ENCODE measurements at places on chromosomes 7 and 10.

GRCh38 chr10:3805791-3806461, 20.9 kb upstream of the KLF6 start:
- peak; percentile 54 for DNase-seq

GRCh38 chr10:102133373-102134195, 744 bp downstream of the PPRC1 start:
- DNase-seq, result peak; percentile 94

DNA sequence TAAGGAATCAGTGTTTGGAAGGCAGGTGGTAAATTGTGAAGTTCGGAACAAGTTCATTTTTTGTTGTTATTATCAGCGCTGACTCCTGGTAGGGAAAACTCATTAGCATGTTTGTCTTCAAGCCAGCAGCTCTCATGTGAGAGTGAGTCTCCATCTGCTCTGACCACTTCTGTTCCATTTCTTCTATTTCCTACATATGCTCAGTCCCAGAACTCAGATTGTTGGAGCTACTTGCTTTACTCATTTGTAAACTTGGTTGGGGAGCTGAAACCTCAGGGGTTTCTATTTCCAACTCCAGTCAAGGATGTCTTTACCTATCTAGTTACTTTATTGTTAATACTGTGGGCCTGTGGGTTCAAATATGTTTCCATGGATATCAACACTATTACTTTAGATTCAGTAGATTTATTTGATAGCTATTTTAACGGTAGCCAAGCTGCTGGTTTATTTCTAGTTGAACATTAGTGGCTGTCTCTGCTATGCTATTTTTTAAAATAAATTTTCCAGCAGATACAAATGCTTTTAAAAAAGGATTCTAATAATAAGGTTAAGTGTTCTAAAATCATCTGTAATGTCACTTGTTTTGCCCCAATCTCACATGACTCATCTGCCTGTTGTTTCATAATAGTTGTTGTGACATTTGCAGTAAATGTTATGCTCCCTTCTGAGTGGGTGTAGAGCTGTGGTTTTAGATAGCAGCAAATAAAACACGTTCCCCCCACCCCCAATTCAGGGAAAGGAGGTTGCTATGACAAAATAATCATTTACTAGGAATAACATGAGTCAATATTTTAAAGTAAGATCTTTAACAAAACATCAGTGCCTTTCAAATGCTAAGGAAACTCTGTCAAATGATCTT, 143.3 kb downstream of the HDAC9 start:
- no peak for DNase-seq

- DNase-seq, result no peak
Measured at GRCh38 chr7:22625251-22625650, 101.7 kb upstream of the IL6 start.

- no peak for DNase-seq
Measured at GRCh38 chr7:138137423-138138171, 61.3 kb downstream of the AKR1D1 start.

DNA sequence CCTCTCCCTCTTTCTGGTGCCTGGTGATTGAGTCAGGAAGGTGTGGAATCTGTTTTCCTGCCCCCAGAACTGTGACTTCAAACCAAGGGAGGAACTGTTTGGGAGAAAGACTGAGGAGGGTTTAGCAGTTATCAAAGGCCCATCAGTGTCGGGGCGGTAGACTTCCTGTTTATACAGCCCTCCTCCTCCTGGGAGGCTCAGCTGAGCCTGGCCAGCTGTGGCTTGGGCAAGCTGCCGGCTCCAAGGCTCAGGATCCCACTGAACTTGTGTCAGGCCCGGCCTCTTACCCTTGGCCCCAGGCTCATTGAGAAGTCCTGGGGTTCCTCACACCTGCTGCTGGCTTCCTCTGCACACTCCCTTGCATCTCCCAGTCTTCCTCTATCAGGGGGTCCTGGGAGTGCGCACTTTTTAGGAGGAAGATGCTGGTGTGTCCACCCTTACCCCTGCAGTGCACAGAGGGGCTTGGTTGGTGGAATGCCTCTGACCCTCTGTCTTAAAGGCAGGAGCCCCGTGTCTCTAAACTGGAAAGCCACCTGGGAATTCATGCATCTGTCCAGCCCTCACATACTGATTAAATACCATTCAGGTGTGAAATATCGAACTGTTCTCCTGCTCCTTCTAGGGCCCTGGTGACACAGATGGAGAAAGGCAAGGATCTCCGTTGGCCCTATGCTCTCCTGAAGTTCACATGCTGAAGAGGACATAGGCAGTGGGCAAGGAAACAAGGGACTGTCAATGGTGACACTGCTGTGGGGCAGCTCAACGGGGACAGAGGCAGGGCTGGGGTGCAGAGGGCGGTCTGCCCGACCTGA, 32.4 kb downstream of the CXCL12 start:
- peak; percentile 55 for DNase-seq

- DNase-seq, result no peak
Measured at GRCh38 chr7:151590071-151590849, 70.6 kb upstream of the RHEB start.

DNA sequence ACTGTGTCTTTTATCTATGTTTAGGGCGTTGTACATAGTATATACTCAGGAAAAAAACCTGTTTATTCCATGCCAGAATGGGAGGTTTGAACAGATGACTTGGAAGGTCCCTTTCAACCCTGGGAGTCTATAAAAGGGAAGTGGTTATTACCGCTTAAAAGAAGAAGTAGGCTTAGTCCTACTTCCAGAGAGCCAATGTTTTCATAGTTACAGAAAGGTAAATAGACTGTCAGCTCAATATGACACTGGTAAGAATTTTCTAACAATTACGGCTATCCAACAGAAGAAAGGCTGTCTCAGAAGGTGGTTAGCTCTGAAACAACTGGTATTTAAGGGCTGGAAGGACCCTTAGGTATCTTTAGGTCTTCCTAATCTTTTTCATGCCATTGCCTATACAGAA, 1.1 kb upstream of the TFAM start:
- no peak for DNase-seq

GRCh38 chr7:81776948-81777630, 7.2 kb upstream of the HGF start:
- no peak for DNase-seq

DNA sequence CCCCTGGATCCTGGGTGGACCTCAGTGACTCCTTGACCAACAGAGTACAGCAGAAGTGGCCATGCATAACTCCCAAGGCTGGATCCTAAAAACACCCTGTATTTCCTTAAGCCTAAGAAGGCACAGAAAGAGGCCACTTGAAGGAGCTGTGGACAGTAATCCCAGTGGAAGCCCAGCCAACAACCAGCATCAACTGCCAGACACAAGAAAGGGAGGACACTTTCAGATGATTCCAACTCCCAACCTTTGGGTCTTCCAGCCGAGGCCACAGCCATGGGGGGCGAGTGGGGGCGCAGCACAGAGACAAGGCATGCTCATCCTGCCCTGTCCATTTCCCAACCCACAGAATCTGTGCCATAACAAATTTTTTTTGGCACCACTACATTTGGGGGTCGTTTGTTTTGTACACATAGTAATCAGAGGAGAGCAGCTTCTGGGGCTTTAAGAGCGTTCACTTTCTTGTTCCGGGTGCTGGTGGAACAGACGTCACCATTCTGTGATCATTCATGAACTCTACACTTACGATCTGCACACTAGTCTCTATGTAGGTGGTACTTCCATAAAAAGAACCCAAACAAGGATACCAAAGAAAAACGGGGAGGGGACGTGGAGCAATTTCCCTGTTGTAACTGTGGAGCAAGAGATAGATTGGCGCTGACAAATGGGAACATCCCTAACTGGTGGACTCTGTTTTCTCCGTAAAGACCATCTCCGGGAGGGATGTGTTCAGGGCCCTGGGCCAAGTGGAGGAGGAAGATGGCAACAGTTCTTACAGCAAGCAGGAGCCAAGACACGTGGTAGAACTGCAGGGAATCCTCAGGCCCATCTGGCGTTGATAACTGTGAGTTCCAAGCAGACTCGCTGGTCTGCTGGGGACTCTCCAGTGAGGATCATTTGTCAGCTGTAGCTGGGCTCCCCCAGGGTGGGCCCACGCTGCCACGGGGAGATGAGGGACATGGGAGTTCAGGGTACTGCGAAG, 6.0 kb upstream of the SLC29A3 start:
- peak; percentile 22 for DNase-seq

DNA sequence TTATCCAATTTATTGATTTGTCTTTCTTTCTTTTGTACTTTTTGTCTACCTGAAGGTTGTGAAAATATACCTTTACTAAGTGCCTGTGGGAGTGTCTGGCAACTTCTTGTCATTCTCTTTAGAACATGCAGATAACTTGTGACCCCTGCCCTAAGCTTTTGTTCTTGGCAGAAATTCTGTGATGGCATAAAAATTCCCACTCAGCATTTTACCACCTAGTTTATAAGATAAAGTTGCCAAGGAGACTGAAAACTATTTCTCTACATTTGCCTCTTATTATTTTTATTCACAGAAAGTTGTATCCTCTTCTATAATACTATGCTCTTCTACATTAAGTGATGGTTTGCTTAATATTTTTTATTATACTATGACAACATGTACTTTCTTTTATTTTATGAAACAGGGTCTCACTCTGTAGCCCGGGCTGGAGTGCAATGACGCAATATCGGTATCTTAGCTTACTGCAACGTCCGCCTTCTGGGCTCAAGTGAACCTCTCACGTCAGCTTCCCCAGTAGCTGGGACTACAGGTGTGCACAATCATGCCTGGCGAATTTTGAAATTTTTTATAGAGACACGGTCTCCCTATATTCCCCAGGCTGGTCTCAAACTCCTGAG, 683.5 kb downstream of the ANKRD7 start:
- no peak for DNase-seq

DNA sequence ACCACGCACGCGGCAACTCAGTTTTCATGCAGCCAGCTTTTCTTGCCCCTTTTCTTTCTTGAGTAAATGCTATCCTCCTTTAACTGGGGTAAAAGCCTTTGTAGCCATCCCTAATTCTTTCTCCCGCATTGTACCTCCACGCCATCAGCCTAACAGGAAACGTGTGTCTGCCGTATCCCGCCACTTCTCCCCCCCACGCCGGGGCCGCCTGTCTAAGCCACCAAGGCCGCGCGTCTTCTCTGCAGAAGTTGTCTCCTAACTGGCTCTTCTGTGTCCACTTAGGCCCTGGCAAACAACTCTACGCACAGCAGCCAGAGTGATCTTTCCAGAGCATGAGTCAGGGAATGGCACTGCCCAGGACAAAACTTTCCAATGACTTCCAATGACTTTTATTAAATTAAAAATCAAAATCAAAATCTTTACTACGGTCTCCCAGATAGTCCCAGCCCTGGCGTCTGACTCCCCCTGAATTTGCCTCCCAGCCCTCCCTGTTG, 74.6 kb downstream of the XRCC2 start:
- DNase-seq, result no peak

GRCh38 chr10:84511106-84511505, 182.7 kb downstream of the CCSER2 start:
- no peak for DNase-seq

GRCh38 chr10:132493756-132494290, 43.8 kb upstream of the INPP5A start:
- no peak for DNase-seq

DNA sequence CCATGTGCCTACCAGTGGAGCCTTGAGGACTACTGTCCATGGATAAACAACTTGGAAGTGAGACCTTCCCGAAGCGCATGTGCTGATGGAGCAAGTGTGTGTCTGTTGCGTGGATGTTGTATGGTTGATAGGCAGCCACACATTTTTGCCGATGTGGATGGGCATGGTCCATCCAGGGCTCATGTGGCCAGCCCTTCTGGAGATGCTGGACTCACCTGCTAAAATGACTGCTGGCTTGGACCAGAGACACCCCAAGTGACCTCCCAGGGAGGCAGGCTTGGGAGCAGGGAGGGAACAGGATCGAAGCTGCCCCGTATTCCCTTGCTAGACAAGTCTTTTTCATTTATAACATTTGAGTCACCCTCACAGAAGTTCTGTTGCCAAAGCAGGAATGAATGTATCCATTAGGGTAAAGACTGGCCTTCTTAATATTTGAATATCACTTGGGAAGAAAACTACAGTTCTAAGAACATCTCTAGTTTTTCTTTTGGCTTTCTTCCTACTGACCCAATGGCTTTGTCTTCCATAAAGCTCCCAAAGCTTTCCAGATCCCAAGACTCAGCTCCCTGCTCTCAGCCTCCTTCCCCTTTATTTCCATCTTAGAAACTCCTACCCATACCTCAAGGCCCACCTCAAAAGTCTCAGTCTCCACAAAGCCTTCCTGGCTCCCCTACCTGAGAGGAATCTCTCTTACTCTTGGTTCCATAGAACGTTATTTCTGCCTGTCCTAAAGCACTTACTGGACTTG, 3.0 kb downstream of the PTPRE start:
- DNase-seq, result no peak

GRCh38 chr7:39703144-39703543, 79.8 kb downstream of the RALA start:
- no peak for DNase-seq

- DNase-seq, result peak; percentile 68
Measured at GRCh38 chr10:30581779-30582380, 47.7 kb downstream of the LYZL2 start.

- DNase-seq, result no peak
Measured at GRCh38 chr7:24595671-24596418, 22.6 kb downstream of the PALS2 start.

DNA sequence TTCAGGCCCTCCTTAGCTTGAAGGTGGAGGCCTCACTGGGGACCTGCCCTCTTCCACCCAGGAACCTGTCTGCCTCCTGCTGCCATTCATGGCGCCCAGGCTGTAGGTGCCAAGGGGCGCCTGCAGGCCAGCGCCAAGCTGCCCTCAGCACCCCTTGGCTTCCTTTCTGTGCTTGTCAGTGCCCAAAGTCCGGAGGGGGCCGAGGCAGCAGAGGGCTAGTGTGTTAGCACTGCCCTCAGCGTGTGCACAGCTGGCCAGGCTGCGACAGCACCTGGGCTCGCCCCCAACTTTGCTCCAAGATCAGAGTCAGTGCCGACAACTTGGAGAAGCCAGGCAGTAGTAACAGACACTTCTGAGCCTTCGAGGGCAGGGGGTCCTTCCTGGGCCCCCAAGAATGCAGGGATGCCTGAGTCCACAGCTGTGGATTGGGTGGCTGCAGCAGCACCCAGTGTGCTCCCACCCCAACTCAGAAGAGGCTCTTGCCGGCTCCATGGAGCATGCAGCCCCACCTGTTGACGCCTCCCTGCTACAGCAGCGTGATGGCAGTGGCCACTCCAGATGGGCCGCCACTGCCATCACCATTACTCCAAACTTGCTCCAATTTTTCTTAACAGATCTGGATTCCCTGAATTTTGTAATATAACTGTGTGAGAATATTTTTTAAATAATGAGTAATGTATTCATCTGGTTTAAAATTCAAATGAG, 41.7 kb downstream of the CACUL1 start:
- DNase-seq, result no peak

GRCh38 chr10:112678987-112679386, 232.0 kb downstream of the VTI1A start:
- DNase-seq, result no peak

GRCh38 chr10:6918305-6918704, 338.2 kb upstream of the PRKCQ start:
- peak; percentile 18 for DNase-seq

DNA sequence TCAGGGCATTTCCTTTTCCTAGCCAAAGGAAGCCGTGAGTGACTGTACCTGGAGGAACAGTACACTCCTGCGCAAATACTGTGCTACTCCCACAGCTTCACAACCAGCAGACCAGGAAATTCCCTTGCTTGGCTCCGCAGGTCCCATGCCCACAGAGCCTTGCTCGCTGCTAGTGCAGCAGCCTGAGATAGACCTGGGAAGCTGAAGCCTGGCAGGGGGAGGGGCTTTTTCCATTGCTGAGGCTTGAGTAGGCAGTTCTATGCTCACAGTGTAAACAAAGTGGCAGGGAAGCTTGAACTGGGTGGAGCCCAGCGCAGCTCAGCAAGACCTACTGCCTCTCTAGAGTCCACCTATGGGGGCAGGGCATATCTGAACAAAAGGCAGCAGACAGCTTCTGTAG, 291.2 kb downstream of the HGF start:
- no peak for DNase-seq

Measured in SJCRH30 (cell line).